Pulmonary artery endothelial cell (primary cell): ENCODE measurements at places on chromosomes 5 and 9.

GRCh38 chr5:57262541-57262940, 88.7 kb downstream of the GPBP1 start:
- DNase-seq: no peak

DNA sequence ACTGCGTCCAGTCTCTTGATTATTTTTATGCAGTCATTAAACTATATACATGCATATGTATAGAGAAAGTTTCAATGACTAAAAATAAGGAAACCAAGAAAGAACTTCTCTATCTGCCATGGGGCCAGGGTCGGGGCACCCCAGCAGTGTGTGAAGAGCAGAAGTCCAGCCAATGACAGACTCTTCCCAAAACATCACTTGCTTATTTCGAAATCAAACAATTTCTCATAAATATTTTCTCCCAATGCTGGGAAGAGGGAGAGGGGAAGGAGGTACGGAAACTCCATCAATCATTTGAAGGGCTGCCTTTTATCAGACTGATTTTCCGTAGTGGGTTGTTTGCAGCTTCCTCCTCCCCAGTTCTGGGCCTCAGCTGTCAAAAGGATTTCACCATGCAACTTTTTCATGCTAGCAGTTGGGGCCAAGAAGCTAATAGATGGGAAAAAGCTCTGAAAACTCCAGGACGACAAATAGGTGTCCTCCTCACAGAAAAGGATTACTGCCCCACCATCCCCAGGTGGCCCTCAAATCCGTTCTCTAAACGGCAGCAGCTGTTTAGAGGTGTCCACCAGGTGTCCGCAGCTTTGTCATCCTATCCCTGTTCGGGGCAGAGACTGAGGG, 617 bp upstream of the FPGS start:
- no peak for DNase-seq

GRCh38 chr5:17224858-17225511, 7.6 kb downstream of the BASP1 start:
- no peak for DNase-seq

GRCh38 chr5:103254921-103255320, 3.6 kb upstream of the MACIR start:
- no peak for DNase-seq
